ENCODE measurements at places on chromosomes 7 and 10.

DNA sequence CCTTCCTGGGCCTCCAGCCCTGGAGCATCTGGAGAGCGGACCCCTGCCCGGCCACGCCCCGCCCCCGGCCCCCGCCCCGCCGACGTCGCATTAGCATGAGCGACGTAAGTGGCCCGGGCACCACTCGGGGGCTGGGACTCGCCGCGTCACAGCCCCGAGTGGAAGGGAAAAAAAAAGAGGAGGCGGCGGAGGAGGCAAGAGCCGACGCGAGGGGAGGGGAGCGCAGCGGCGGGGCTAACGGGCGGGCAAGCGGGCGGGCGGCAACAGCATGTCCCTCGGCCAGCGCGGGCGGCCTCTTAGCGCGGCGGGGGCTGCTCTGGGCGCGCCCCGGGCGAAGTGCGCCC lies at the start of gene SLC18A3:
Gene SLC18A3, plus strand, starts transcription at position 197 of the 344 bp plus-strand sequence. CDS start 431 bp downstream, outside the sequence.
- DNase-seq, result no peak

GRCh38 chr7:75971309-75971960 lies 23.0 kb downstream of the TMEM120A start:
- DNase-seq, result no peak

DNA sequence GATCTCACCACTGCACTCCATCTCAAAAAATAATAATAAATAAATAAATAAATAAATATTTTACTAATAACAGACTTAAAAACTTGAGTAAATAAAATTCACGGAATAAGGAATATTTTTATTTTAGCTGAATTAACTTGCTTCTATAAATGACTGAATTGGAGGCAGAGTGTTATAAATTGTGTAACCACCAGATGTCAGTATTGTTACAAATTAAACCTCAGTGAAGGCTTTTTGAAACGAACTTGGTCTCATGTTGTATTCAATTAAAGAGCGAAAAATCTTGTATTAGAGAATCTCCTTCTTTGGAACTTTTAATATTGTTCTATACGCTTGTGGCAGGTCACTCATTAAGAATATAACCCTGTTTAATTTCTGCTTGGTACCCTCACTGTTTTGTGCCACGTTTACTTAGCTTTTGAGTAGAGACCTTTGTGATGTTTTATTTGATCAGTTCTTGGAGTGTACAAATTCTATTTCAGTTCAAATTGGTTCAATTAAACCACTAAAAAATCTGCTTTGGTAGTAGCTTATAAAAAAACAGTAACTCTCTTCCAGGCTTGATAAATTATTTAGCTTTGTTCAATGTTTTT lies 45.6 kb upstream of the SCIN start:
- DNase-seq, result no peak

GRCh38 chr10:28681928-28682750 lies 4.8 kb downstream of the BAMBI start:
- DNase-seq, result no peak
